ENCODE measurements at places on chromosomes 16 and 17. TPM values are rescaled to one million over a fixed set of nuclear protein-coding genes. Genes with fewer than 3 reads are reported as not detected.

- no peak for DNase-seq
Observed at GRCh38 chr16:50838165-50838564, 96.3 kb downstream of the CYLD start.

DNA sequence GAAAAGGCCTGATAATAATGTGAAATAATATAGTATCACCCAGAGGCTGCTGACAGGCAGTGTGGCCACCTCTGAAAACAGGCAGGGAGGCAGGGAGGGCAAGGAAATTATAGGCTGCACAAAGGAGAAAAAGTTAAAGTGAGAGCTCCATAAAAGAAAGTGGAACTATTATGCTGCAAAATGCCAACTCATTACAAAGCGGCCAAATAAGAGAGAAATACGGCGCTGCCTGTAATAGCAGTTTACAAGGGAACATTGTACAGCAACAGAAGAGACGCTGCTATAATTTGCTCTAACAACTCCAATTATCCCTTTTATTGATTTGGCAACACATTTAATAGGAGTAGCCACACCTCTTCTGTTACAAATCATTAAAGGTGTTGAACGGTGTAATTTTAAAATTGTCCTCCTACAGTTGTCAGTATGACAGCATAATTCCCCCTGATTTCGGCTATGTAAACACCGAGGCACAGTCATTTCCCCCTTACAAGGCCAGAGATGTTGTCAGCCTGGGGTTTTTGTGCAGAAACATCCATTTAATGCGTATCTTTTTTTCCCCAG lies 120.3 kb downstream of the MRM1 start:
- DNase-seq = no peak

DNA sequence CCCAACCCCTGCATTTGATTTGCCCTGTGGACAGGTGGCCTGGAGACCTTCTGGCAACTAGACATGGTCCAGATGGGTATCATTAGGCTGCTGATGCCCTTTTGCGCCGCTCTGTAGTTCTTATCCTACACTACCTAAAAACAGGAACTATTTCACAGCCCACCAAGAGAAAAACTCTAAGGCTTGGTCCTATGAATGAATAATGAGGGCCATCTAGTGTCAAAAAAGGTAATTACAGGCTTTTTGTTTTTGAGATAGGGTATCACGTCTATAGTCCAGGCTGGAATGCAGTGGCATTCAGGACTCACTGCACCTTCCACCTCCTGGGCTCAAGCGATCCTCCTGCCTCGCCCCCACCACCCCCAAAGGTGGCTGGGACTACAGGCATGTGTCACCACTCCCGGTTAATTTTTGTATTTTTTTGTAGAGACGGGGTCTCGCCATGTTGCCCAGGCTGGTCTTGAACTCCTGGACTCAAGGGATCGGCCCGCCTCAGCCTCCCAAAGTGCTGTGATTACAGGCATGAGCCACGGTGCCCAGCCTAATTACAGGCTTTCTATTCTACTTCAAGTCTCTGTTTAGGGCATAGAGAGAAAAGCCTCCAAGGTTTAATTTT lies 20.9 kb downstream of the COIL start:
- DNase-seq = peak; percentile 86

NPIPA7 gene
- total RNA-seq = 0.59 TPM

- no peak for DNase-seq
Observed at GRCh38 chr17:41402161-41402560, 4.8 kb upstream of the KRT31 start.

KIF2B gene
- total RNA-seq = not detected

GRCh38 chr16:89319886-89320781 lies 102.6 kb downstream of the ZNF778 start:
- peak; percentile 99 for DNase-seq

DNA sequence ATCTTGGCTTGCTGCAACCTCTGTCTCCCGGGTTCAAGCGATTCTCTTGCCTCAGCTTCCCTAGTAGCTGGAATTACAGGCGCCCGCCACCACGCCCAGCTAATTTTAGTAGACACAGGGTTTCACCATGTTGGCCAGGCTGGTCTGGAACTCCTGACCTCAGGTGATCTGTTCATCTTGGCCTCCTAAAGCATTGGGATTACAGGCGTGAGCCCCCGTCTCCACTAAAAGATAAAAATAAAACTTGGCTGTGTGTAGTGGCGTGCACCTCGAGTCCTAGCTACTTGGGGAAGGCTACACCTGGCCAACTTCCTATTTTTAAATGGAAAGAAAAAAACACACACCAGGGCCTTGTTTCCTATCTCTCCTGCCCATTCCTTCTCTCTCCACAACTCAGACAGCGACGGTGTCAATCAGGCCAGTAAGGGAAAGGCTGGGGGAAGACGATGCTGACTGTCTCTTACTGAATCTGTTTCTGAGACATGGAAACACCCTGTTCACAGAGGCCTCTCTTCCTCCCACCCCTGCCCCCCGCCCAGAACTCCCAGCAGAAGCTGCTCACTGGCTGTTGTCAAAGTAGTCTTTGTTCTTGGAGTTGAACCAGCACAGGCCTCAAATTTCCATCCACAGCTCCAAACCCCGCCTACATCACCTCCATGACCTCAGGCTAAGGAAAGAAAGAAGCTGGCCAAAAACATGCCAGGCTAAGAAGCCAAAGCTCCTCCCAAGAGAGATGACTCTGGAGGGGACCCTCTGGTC lies 96.6 kb downstream of the NXN start:
- peak; percentile 50 for DNase-seq

DNA sequence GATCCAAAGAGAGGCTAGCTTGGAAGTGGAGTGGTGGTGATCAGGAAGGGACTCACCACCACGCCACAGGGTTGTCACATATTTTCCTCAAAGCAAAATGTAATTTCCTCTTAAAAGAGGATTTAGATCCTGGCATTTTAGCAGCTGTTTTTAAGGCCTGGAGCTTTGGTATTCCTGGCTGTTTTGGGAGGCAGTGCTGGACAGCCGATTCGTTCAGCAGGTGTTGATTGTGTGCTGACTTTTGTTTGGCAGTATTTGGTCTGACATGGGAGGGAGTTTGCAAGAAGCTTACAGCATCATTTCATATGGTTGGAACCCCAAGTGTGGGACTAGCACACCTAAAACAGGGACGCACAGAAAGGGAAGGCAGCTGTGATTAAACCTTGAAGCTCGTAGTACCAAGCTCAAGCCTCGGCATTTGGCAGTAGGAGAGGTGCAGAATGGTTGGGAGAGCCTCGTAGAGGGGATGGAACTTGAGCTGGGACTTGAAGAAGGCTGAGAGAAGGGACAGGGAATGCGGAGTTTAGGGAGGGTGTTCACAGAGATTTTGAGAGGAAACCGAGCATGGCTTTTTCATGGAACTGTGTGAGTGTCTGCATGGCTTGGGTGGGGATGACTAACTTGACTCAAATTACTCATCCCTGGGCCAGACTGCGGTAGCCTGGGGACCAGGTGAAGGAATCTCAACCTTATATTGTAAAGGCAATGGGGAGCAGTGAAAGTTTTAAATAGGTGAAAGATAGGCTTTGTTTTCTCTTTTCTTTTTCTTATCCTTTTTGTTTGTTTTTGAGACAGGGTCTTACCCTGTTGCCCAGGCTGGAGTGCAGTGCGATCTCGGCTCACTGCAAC lies 52.3 kb downstream of the RPTOR start:
- no peak for DNase-seq

DNA sequence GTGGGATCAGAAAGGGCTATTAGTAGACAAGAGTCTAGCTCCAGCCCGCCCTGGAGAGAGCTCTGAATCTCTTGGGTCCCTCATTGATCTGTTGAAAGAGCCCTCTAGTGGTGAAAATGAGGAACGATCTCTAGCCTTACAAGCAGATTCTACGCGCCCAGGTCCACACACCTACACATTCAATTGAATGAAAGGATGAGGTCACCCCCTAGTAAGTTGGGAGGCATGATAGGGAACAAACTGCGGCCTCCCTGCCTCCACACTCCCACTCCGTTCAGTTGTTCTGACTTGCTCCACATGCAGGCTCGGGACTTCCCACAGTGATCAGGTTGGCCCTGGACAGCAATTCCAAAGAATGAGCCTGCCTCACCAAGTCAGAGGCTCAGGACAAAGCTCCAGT lies 2.9 kb upstream of the CACNG3 start:
- peak; percentile 72 for DNase-seq

PRSS53 gene
- 2.7 TPM for total RNA-seq

- no peak for DNase-seq
Observed at GRCh38 chr16:6096931-6097670, 999.5 kb upstream of the EEF2KMT start.

DNA sequence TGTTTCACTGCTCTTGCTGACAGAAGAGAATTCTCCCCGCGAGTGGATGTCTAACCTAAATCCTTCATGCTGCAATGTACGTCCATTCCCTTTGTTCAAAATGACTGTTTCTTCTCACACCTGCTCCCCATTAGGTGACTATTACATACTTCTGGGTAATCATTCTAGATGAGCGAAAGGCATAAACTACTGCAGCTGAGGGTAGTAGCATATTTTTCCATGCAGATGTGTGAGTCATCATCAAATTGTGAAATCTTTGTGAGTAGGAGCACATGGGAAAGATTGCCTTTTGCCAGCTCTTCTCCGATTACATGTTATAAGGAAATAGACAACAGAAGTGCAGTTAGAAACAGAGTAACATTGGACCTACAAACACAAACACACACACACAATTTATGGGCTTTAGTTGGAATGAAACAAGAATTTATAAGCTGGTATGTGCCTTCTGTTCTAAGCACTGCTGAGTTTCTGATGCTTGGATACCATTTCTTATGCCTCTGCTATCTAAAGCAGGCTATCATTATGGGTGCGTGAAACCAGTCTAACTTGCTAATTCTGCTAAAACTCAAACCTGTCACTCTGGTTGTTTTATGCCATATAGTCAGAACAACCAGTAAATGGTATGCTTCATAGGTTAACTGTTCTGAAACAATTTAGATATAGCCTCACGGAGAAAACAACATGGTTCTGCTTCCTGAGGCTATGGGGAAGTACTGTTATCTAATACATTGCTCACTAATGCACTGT lies 346.9 kb upstream of the PSMD7 start:
- DNase-seq = peak; percentile 70

CCL16 gene
- total RNA-seq = not detected

TCAP gene
- total RNA-seq = 0.29 TPM

DNA sequence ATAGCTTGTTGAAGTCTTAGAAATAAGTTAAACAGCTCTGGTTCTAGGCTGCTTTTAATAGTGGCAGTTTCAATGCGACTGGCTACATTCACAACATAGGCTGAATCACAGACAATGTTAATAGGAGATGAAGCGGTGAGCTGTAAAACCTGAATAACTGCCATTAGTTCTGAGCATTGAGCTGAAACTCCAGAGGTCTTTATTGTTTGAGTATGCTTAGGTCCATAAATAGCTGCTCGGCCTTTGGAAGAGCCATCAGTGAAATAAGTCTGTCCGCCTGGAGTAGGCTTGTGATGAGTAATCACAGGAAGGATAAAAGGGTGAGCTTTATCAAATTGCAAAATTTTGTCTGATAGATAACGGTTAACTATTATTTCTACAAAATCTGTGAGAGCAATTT lies 9.4 kb upstream of the ZNF689 start:
- no peak for DNase-seq

GRCh38 chr17:43033948-43034881 lies 9.2 kb downstream of the RND2 start:
- DNase-seq = peak; percentile 72

DNA sequence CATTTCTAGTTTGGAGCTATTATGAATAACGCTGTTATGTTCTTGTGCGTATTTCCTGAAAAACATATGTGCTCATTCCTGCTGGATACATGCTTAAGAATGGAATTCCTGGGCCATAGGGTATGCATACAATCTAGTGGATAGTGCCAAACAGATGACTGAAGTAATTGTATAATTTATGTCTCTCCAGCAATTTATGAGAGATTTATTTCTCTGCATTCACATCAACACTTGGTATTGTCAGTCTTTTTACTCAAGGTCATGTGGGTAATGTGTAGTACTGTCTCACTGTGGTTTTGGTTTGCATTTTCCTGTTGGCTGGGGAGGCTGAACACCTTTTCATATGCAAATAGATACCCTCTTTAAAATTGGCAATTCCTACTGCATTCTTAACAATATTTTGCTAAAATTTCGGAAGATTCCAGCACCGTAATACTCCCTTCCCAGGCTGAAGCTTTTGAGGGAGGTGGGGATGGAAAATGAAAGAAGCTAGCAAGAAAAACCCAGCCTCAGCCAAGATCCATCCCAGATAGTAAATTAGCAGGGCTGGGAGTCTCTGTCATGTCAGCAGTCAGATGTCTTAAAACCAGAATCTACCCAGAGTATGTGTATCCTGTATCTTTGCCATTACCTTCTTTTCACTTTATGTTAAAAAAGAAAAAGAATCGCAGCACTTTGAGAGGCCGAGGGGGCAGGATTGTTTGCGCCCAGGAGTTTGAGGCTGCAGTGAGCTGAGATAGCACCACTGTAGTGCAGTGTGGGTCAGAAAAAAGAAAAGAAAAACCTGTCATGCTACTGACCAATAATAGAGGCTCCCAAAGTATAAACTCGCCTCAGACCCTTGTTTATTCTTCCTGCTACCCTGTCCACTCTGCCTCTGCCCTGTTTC lies 204.9 kb downstream of the LGALS9B start:
- DNase-seq = peak; percentile 39

DNA sequence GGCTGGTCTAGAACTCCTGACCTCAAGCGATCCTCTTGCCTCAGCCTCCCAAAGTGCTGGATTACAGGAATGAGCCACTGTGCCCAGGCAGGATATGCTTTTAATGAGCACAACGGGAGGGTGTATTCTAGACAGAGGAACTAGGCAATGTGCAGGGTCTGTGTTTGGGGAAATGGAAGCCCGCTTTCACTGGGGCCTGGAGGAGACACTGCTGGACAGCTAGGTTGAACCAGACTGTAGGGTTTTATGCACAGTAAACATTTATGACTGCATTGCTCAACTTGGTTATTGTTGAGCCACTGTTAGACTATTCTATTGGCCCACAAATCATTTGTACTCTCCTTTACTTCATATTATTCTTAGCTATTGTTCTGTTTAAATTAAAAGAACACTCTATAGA lies 10.2 kb upstream of the SIAH1 start:
- DNase-seq = no peak

GRCh38 chr16:4599037-4599436 lies 15.7 kb downstream of the UBALD1 start:
- DNase-seq = peak; percentile 51

CSF3 gene
- total RNA-seq = not detected

DNA sequence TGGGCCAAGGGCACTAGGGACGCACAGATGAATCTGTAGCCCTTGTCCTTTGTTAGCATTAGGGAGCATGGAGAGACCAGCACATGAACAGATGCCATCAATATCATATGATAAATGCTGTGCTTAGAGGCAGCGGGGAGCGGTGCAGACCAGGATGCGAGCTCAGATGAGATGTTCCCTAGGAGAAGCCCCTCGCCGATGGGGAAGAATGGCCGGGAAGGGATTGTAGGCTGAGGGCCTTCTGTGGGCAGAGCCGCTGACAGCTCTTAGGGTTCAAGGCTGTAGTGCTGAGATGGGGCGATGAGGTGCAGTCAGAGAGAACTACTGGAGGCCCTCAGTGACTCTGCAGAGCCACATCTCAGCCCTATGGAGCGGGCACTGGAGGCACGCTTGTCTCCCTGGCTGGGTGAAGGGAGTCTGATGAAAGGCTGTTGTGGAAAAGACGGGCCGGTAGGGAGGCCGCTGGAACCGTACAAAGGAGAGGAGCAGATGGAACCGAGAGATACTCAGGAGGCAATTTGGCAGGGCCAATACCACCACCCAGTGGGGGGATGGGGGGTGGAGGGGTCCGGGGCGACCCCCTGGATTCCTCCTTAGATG lies 66.3 kb upstream of the ENDOV start:
- DNase-seq = no peak

- DNase-seq = no peak
Observed at GRCh38 chr16:56824331-56824730, 40.7 kb upstream of the SLC12A3 start.

- no peak for DNase-seq
Observed at GRCh38 chr16:9518051-9518450, 426.6 kb downstream of the HAPSTR1 start.
